ENCODE measurements at places on chromosomes 5 and 9.

- no peak for DNase-seq
Measured at GRCh38 chr9:70462300-70462699, 47.8 kb upstream of the KLF9 start.

DNA sequence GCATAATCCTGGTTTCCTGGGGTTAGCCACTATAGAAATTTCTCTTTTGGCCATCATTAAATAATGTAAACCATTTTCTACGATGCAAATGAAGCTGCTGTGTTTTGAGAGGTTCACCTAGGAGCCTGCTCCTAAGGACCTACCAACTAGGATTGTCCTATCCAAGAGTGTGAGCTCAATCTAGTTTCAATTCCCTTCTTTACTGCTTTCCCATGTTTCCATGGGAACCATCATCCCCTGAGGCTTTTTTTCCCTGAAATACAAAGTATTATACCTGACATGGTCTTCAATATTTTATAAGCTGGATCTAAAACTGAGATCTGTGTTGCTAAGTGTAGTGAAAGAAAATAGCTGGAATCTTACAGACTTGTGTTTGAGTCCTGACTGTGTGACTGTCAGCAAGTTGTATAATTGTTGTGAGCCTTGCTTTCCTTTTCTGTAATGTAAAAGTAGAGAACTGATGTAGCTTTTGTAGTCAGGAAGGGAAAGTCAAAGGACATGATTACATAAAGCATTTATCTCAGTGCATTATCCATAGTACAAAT lies 453.2 kb downstream of the PRR16 start:
- no peak for DNase-seq

GRCh38 chr5:151924564-151925301 lies at the start of gene GLRA1:
TSS of gene GLRA1 (minus strand) at chr5:151924851. CDS start at chr5:151924549, 302 bp downstream.
- peak; percentile 34 for DNase-seq

DNA sequence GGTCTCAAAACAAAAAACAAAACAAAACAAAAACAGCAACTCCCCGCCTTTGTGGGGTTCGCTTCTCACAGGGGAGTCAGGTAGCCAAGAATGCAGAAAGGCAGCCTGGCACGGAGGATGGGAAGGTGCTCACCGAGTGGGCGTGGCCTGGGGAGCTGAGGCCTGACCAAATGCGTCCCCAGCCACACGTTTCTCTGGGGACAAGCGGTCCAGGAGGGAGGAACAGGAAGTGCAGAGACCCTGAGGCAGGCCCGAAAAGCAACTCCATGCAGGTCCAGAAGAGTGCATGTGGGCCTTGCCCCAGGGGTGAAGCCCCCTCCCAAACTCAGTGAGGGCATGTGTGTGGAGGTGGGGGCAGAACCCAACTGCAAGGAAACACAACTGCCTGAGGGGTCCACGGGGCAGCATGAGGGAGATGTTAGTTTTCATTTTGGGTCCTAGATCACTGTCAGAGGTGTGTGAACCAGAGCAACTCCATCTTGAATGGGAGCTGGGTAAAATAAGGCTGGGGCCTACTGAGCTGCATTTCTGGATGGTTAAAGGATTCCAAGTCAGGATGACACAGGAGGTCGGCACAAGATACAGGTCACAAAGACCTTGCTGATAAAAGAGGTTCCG lies 2.6 kb upstream of the UAP1L1 start:
- no peak for DNase-seq

DNA sequence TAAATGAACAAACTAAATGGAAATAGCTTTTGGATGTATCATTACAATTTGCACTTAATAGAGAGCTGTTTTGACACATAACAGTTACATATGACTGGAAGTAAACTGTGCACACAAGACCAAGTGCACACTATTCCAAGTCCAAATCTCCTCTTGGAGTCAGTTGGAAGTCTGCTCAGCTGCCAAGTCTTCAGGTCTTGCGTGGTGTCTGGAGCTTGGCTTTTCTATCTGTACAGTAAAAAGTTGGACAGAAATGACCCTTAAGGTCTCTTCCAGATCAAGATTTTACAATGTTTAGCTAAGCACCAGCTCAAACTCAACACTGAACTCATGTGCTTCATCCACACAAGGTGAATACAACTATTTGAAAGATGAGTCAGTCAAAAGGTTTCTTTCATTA lies 456.9 kb downstream of the RASEF start:
- no peak for DNase-seq

GRCh38 chr9:131476777-131477345 lies 25.9 kb upstream of the POMT1 start:
- DNase-seq: no peak

GRCh38 chr5:117380316-117380715 lies 805.7 kb upstream of the SEMA6A start:
- no peak for DNase-seq
